ENCODE measurements at places on chromosomes 1 and 21.

DNA sequence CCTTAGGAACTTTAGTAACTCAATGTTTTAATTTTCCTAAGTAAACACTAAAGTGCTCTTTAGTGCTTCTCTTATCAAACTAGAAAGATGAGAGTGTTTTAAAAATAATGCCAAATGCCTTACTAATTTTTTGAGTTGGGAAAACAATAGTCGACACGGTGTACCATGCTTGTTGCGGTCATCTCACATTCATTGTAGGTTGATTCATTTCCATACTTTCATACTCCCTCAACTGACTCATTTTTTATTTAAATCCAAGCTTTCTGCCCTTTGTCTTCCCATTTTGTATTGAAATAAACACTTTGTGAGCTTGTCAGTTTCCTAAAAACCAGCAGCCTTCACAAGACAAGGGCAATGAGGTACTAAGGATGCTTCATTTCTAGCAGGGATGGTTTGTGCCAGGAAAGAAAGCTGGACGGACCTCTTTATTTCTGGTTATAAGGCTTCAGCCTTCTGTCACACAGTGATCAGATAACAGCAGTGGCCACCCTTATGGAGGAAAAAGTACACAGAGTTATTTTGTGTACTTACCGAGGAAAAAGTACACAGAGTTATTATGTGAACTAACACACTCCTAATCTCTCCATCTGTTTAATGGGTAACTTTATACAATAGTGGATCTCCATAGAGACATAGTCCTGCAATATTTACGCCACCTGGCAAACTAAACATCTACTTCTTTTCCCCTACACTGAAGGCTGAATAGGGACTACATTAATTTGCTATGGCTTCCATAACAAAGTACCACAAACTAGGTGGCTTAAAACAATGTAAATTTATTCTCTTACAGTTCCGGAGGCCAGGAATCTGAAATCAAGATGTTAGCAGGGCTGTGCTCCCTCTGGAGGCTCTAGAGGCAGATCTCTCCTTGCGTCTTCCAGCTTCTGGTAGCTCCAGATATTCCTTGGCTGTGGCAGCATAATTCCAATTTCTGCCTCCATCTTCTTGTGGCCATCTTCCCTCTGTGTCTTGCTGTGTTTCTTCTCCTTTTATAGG lies 13.0 kb upstream of the CCDC190 start:
- no peak overlapping the region for H3K4me3 ChIP-seq
- H3K27me3 ChIP-seq: no peaks in the 10 kb centered on the region
- DNase-seq: no peak
- no peaks in the 10 kb centered on the region for H3K4me1 ChIP-seq

GRCh38 chr1:167185062-167185461 lies 35.6 kb upstream of the POU2F1 start:
- H3K27me3 ChIP-seq: no peaks in the 10 kb centered on the region
- H3K36me3 ChIP-seq: no peaks in the 10 kb centered on the region
- no peaks in the 10 kb centered on the region for H3K4me1 ChIP-seq
- H3K27ac ChIP-seq: no peak overlapping the region
- no peak for DNase-seq
- no peak overlapping the region for H3K4me3 ChIP-seq

DNA sequence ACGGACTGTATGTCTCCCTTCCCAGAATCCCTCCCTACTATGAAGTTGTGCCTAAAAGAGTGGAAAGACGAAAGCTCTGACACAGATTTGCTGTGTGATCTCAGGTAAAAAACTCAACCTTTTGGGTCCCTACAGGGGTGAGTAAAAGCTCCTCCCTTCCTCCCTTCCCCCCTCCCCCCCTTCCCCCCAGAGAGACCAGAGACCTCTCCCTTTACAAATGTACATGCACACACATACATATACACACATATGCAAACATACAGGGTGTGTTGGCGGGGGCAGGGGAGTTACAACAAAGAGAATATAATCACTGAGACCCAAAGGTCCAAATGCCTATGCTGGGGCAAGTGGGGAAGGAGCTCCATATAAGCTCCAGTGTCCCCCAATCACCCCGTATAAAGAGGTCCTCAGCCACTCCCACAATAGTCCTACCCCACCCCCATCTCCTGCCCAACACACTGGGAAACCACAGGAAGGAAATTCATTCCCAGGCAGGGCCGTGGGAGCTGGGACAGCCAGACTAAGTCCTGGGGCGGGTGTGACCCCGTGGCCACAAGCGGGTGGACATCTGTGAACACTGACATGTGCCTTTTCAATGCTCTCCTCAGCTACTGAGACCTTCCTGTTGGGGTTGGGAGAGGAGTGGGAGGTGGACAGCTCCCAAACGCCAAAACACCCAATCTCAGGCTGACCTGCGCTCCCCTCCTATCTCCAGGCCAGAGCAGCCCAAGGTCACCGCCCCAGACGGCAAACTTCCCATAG lies 2.0 kb downstream of the MEF2D start:
- H3K27me3 ChIP-seq: no peaks in the 10 kb centered on the region
- DNase-seq: peak; percentile 22
- peak overlapping the region; percentile 57 for H3K27ac ChIP-seq
- H3K4me3 ChIP-seq: peak overlapping the region; percentile 98
- H3K4me1 ChIP-seq: peaks cover 78% of the 10 kb centered on the region
- peaks cover 9% of the 10 kb centered on the region for H3K36me3 ChIP-seq

- peaks cover 3% of the 10 kb centered on the region for H3K4me1 ChIP-seq
- H3K27ac ChIP-seq: no peak overlapping the region
- peak; percentile 12 for DNase-seq
- H3K4me3 ChIP-seq: no peak overlapping the region
- no peaks in the 10 kb centered on the region for H3K36me3 ChIP-seq
These were observed 41.7 kb upstream of the ZNF326 start for GRCh38 chr1:89953131-89953626.

DNA sequence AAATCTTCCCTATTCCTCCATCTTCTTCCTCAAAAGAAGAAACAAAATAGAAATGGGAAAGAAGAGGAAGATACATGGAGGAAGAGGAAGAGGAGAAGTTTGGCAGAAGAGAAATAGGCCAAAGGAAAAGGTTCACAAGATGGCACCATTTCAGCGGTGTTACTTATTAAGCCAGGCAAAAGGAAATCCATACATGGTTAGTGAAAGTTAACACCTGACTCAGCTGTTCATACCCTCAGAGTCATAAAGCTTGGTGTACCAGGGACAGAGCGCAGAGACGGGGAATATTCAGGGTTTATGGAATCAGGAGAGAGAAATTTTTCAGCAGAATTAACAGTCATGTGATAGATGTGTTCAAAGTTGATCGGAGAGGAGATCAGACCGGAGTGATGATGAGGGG lies 70.6 kb downstream of the COQ8A start:
- H3K27ac ChIP-seq: no peak overlapping the region
- no peak for DNase-seq
- no peaks in the 10 kb centered on the region for H3K36me3 ChIP-seq
- H3K4me3 ChIP-seq: no peak overlapping the region

GRCh38 chr1:88398338-88398737 lies 285.7 kb upstream of the PKN2 start:
- H3K27me3 ChIP-seq: no peaks in the 10 kb centered on the region
- H3K27ac ChIP-seq: no peak overlapping the region
- no peaks in the 10 kb centered on the region for H3K4me1 ChIP-seq
- H3K4me3 ChIP-seq: no peak overlapping the region
- DNase-seq: no peak
- no peaks in the 10 kb centered on the region for H3K36me3 ChIP-seq

DNA sequence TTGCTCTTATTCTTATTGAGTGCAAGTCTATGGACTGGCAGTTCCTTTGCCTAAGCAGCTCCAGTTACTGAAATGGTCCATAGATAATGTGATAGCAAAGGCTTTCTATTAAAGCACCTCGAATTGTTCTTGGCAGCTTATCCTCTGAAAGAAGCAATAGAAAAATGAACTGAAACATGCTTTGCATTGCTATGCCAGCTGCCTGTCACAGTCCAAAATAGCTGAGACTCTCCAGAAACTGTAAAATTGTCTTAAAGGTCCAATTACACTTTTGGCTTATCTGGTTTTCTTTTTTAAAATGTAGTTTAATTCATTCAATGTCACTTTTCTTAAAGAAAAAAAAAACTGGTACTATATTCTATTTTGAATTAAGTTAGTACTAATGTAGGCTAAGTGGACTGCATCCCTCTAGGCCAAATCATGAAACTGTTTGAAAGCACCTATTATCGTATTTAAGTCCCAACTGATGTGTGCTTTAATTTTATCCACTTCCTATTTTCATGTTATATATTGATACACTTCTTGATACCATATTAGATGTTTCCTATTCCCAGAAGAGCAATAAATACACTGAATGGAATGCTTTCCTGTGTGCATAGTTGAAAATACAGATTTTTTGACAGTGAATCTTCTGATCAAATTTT lies 208.0 kb upstream of the DEPDC1 start:
- H3K36me3 ChIP-seq: no peaks in the 10 kb centered on the region
- H3K4me3 ChIP-seq: no peak overlapping the region
- DNase-seq: no peak
- H3K4me1 ChIP-seq: no peaks in the 10 kb centered on the region
- H3K27ac ChIP-seq: no peak overlapping the region
